Umbilical cord (tissue), 2 donors: ENCODE measurements at places on chromosomes 11 and 22.

DNA sequence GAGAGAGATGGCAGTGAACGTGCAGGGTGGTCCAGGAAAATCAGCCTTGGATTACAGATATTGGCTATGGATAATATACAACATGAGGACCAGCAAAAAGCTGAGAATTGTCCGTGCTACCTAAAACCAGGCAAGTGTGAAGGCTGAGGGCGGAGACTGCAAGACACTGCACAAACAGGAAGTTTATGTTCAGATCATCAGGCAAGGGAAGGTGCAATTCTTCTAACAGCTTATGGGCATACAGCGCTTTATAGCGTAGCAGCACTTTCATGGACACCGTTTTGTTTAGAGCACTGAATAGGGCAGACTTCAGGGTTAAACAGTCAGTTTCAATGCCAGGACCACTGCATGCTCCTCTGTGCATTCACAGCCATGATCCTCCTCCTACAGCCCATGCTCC, 93.1 kb upstream of the TMEM45B start:
- no peak for DNase-seq

GRCh38 chr11:100498780-100499179, 188.3 kb upstream of the ARHGAP42 start:
- DNase-seq, result no peak

DNA sequence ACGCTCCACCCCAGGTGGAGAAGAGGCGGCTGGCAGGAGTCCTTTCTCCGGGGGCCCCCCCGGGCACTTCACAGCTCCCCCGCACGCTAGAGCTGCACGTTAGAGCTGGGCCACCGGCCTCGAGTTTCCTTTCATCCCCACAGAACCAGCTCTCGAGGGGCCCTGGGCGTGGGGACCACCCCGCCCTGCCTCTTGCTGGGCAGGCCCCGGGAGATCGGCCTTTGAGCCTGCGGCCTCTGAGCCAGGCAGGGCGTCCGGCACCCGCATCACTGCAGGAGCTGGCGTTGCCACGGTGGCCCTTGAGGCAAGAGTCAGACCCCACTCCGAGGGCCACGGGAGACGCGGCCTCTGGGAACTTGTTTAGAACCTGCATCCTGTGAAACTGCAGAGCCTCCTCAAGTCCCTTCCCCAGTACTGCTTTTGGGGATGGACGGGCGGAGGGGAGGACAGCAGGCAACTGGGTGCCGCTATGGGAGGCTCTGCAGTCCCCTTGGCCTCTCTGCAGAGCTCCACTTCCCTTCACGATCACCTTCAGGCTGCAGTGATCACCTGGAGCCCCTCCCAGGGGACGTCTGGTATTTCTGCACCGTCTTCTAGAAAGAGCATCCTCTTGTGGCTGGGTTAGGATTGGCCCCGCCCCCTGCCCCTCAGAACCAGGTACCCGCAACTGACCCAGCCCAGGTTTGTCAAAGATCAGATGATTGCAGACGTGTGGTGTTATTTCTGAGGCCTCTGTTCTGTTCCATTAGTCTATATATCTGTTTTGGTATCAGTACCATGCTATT, 13.9 kb upstream of the GAL start:
- DNase-seq, result no peak

GRCh38 chr11:121337078-121337477, 44.5 kb downstream of the SC5D start:
- DNase-seq, result no peak

DNA sequence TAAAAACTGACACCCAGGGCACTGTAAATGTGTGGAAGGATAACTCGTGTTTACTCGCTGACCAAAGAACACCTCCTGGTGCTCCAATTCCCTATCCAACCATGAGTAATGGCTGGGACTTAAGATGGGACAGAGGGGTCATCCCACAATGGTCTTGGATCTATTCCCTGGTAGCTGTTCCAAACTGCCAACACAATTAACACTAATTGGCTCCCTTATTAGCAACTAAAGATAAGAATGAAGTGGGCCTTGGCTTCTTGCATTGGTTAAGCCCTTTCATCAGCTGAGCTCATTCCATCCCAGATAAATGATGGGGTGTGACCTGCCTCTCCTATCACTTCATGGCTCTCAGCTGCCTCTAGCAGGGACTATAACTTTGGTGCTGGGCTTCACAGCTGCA, 1.5 kb upstream of the SIK3 start:
- DNase-seq, result no peak
